ENCODE measurements at places on chromosomes 3 and 15. TPM values are rescaled to one million over a fixed set of nuclear protein-coding genes. Genes with fewer than 3 reads are reported as not detected.

GRCh38 chr15:66587749-66588148 is 22.0 kb upstream of the LCTL start:
- DNase-seq, result no peak

GRCh38 chr3:173553635-173554280 is 156.2 kb downstream of the NLGN1 start:
- DNase-seq, result no peak

Gene ZNF80
- not detected for total RNA-seq

Gene CLDN18
- not detected for total RNA-seq

Gene HYAL1
- 52.2 TPM for total RNA-seq

- no peak for DNase-seq
These were observed 20.5 kb downstream of the CCR9 start for GRCh38 chr3:45906681-45907407.

Gene RTP4
- total RNA-seq, result 0.93 TPM

Gene ACKR4
- 5.2 TPM for total RNA-seq

- DNase-seq, result no peak
These were observed 156.1 kb downstream of the STAG1 start for GRCh38 chr3:136595913-136596697.

DNA sequence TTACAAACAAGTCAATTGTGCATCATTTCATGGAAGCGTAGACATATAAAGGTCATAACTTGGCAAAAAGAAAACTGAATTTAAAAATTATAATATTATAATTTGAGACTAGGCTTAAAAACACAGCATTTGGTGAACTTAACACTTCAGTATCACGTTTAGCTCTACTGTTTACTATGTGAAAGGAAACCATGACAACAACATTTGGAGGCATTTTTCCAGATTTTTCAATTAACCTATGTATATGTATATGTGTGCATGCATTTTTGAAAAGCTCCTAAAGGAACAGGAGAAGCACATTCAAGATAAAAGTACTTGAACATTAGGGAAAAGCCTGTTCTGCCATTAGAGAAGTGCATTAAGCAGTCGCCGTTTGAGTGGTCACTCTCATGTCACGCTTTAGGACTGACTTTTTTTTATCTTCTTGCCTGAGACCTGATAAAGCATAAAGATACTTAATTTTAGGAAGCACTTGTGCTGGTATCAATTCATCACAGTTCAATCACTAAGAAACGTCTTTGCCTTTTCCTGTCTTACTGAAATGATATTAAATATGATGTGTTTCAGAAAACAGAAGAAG is 156.0 kb downstream of the NAALADL2 start:
- DNase-seq, result no peak

DNA sequence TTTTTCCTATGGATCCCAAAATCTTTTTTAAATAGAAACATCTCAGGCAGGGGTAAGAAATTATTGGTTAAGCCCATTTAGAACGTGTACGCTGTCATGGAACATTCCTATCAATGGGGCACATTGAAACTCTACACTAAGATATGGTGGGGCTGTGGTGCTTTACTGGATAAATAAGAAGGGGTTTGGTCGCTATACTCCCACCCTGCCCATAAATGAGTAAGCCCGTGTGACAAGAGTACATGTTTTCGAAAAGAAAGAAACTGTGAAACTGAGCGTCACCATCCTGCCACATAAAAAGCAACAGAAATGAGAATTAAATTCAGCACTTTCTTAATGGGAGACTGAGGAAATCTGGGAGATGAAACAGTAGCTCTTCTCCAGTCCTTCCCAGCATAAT is 929.7 kb upstream of the CFAP20DC start:
- no peak for DNase-seq

Gene MAGI1
- 36.6 TPM for total RNA-seq

DNA sequence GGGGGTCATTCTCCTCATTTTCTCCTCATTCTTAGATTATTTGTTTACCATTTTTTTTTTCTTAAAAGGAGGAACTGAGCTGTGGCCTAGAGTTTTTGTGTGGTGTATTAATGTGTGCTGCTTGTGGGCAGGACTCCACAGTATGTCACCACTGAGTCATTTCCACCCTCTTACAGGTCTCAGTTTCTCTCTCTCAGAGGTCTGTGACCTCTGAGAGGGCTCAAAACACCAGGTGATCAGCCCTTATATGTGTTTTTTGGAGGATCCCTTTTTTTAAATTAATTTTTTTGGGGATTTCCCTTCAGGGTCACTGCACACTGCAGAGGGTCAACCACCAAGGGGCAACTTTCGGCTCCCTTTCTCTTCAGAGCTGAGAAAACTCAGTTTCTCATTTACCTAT is 166.4 kb downstream of the SUCNR1 start:
- DNase-seq, result no peak

DNA sequence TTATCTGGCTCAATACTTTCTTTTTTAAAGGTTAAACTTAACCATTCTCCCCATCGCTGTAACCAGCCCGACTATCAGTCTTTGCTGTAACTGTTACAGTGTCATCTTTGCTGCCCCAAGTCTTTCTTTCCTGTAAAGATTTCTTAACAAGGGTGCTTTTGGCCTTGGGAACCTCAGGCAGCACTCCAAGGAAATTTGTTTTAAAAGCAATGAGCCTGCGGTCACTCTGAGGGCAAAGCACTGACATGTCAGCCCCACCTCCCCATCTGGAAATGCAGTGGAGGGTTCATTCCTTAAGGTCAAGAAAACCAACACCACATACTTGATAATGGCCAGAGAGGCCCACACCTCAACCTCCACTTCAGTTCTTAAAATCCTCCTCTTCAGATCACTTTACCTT is 3.2 kb downstream of the TRANK1 start:
- no peak for DNase-seq

GRCh38 chr3:193947596-193947995 is 188.4 kb upstream of the HES1 start:
- no peak for DNase-seq

Gene SLC6A1
- total RNA-seq, result 0.77 TPM

DNA sequence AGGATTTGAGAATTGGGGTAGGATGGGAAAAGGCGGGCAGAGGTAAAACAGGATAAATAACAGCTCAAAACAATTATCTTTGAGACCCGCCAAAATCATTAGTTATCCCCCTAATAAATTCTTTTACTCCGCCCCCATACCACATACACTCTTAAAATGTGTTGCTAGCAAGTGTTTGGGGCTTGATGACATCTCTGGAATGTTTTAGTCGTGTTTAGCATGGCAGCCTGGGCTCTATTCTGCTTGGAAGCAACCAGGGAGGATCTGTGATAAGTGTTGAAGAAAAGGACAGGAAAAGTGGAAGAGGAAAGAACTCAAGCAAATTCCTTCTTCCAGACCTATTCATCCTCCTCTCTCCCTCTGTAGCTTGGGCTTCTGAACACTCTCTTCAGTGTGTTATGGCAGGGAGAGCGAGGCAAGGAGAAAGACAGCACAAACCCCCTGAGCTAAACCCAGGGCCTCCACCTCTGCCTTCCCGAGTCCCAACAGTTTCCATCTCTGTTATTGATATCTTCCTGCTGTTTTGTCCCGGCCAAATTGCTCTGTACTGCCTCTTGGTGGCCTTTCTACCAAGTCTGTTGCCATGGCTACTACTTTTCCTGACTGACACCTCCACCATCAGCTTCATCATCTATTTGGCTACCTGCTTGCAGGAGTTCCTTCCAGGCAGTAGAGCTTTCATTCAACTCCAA is 135.8 kb downstream of the RPL22L1 start:
- no peak for DNase-seq

DNA sequence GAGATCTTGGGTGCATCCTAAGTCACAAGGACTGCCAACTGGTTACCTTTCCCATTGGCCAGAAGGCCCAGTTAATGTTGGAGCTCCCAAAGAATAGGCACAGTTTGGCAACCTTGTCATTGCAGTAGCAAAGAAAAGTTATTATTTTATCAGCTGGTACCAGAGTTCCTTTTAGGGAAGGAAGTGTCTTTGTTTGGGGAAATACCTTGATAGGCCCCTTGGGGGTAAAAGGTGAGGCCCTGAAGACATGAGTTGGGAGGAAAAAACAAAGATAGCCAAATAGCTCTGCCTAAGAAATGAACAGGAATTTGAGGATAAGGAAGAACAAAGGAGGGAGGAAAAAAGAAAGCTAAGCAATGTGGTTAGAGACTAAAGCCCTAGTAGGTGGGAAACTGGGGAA is 85.8 kb downstream of the ANP32A start:
- DNase-seq, result no peak
